ENCODE measurements at places on chromosomes 7 and 10. TPM values are rescaled to one million over a fixed set of nuclear protein-coding genes. Genes with fewer than 3 reads are reported as not detected.

DNA sequence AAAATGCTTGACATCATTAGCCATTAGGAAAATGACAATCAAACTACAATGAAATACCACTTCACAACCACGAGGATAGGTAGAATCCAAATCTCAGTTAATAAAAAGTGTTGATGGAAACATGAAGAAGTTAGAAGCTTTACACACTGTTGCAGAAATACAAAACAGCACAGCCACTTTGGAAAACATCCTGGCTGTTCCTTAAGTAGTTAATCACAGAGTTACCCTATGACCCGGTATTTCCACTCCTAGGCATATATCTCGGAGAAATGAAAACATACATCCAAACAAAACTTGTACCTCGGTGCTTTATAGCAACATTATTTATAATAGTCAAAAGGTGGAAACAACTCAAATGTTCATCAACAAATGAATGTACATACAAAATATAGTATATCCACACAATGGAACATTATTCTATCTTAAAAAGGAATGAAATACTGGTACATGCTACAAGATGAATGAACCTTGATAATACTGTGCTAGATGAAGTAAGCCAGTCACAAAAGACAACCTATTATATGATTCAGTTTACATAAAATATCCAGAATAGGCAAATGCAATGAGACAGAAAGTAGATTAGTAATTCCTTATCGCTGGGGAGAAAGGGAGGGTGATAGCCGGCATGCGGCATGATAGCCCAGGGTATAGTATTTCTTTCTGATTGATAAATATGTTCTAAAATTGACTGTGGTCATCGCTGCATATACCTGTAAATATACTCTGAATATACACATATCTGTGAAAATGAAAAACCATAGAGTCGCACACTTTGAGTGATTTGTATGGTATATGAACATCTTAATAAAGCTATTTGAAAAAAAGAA lies 1.9 kb downstream of the VWDE start:
- H3K4me1 ChIP-seq: peaks cover 2% of the 10 kb centered on the region
- DNase-seq: no peak
- no peaks in the 10 kb centered on the region for H3K36me3 ChIP-seq
- H3K4me3 ChIP-seq: no peak overlapping the region
- H3K27ac ChIP-seq: no peak overlapping the region
- H3K27me3 ChIP-seq: no peaks in the 10 kb centered on the region

- no peaks in the 10 kb centered on the region for H3K36me3 ChIP-seq
- H3K4me1 ChIP-seq: peaks cover 6% of the 10 kb centered on the region
- no peaks in the 10 kb centered on the region for H3K27me3 ChIP-seq
- H3K27ac ChIP-seq: no peak overlapping the region
Measured at GRCh38 chr10:44259090-44259874, 125.6 kb downstream of the CXCL12 start.

- H3K4me3 ChIP-seq: no peak overlapping the region
- H3K27ac ChIP-seq: no peak overlapping the region
- no peaks in the 10 kb centered on the region for H3K4me1 ChIP-seq
- DNase-seq: no peak
- no peaks in the 10 kb centered on the region for H3K27me3 ChIP-seq
Measured at GRCh38 chr7:47943676-47944474, 4.4 kb downstream of the PKD1L1 start.

- H3K27me3 ChIP-seq: no peaks in the 10 kb centered on the region
- no peak overlapping the region for H3K27ac ChIP-seq
- no peaks in the 10 kb centered on the region for H3K36me3 ChIP-seq
- no peak for DNase-seq
- H3K4me3 ChIP-seq: no peak overlapping the region
- H3K4me1 ChIP-seq: no peaks in the 10 kb centered on the region
Measured at GRCh38 chr7:30852744-30853288, 58.8 kb upstream of the AQP1 start.

HOXA13 gene
- polyA plus RNA-seq: not detected

FGF8 gene
- polyA plus RNA-seq: not detected
